DMS79 (cell line): ENCODE measurements at places on chromosomes 5 and 9.

DNA sequence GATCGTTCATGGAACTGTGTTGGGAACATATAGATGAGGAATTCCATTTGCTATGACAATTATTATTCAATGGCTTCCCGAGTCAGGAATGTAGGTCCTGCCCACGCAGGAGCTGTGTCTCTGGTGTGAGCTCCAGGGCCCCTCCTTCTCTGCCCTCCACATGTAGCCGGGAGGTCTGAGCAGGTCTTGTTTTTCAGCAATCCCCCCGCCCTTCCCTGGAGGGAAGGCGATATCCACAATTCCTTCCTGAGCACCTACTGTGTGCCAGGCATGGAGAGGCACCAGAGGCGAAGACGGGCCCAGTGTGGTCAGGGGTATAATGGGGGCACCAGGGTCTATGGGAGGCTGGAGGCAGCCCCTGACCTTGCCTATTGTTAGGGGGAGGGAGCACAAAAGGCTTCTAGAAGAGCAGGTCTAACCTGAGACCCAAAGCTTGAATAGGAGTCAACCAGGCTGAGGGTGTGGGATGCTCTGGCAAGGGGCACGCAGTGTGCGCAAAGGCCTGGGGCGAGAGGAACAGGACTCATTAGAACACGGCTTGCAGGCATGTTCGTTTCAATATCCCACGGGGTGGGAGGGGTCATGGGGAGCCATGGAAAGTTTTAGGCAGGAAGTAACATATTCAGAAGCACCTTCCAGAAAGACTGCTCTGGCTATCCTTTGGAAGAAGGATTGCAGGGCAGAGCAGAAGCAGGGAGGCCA, 154.9 kb downstream of the C9orf50 start:
- no peak for DNase-seq

GRCh38 chr5:33299621-33300208, 141.1 kb upstream of the TARS1 start:
- no peak for DNase-seq

DNA sequence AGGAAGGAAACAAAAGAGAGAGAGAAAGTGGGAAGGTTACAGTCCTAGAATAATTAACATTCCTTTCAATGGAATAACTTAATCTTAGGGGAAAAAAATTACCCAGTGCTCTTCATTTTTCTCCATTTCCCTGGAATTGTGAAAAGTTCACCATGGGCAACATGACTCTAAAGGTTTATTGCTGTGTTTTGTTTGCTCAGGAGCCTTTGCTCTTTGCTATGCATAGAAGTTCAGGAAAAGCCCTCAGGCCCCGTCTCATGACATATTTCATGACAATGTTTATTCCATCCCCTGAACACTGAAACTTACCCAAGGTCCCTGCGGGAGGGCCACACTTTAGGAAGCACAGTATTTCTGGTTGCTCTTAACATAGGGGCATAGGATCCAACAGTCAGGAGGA, 9.8 kb upstream of the CTSL start:
- no peak for DNase-seq

DNA sequence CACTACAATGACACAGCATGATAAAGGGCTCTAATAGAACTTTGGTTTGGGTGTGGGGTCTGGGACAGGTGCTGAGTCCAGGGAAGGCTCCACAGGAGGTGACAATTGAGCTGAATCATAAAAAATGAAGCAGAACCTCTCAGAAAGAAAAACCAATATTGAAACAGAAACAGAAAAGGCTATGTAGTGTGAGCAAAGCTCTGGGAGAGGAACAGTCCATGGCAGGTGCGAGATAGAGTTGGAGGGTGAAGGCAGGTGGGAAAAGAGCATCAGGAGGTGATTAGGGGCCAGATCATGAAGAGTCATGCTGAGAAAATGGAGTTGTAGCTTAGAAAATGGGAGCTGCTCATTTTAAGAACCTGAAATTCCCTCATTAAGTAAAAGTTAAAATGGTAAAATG, 164.9 kb downstream of the KCTD16 start:
- DNase-seq = no peak

GRCh38 chr9:136960212-136960937, 8.3 kb downstream of the LCN12 start:
- no peak for DNase-seq

- no peak for DNase-seq
Observed at GRCh38 chr5:43569236-43569746, 12.4 kb upstream of the PAIP1 start.

GRCh38 chr5:177607452-177608192, 7.7 kb downstream of the B4GALT7 start:
- peak; percentile 19 for DNase-seq

DNA sequence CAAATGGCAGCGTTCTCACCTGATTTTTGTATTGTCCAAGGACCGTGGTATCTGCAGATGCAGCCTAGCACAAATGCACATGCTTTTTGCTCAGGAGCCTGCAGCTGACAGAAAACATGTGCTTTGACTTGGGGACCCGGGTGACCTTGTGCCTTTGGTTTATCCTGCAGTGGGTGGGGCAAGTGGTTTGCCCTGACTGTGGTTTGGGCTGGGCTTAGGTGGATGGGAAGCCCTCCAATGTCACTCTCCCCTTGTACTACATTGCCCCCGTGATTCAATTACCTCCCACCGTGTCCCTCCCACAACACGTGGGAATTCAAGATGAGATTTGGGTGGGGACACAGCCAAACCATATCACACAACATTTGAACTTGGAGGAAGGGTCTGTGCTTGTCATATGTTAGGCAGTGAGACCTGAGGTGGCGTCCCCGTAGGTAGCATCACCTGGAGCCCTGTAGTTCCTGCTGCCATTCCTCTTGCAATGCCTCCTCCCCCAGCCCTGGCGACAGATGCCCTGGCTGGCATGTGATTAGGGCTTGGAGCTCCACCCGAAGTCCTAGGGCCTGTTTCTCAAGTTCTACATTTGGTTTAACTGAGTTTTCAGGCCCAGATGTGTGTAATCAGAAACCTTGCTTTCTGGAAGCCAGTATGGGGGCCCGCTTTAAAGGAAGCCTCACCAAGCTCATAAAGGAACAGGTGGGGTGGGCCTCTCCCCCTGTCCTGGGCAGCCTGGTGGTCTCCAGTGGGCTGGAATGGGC, 2.1 kb downstream of the ANKRD33B start:
- no peak for DNase-seq

DNA sequence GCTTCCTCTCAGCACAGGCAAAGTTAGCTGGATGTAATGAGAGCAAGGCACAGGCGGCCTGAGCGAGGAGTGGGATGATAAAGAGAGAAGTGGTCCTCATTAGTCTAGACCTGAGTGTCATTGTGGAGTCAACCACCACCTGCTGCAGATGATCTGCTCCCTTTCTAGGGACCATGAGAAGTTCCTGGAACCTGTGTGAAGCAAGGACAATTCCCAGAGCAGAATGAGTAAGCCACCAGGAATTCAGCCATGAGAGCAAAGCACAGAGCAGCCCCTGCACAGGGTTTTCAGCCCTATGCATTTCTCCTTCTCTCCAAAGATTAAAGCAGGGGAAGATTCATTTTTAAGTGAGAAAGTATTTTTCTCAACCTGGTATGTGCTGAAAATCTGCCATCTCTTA, 146.8 kb upstream of the SPEF2 start:
- DNase-seq = no peak

DNA sequence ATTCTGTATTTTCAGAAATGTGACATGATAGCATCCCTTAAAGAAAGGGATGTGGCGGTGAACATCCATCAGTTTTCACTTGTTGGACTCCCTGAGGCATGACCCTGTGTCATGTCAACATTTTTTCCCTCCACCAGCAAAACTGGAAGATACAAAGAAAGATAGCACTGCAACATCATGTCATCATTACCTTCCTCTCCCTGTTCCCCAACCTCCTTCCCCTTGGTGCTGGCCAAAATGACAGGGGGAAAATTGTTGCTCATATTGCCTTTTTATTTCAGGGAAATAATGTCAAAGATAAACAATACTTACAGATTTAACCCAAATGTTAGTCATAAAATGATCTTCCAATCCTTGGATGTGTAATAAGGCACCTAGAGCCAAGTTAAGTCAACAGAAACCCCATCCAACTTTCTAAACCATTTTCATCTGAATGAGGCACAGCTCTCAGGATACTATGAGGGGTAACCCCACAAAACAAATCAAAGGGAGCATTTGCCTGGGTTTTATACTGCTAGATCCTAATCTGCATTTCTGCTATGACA, 644.3 kb downstream of the ACTL7B start:
- DNase-seq = no peak

DNA sequence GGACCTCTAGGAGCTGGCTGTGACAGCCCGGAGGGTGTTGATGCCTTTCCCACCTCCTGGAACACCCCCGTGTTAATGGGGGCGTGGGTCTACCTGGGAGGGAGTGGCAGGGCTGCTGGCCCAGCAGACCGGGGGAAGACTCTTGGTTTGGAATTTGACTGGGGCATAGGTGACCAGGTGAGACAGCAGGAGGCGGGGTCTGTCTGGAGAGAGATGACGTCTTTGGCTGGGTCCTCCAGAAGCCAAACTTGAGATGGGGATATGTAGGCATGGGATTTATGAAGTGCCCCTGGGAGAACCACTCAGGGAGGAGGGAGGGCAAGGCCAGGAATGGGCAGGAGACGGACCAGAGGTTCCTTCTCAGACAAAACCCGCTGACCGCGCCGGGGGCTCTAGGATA, 42.6 kb downstream of the NEK6 start:
- no peak for DNase-seq

DNA sequence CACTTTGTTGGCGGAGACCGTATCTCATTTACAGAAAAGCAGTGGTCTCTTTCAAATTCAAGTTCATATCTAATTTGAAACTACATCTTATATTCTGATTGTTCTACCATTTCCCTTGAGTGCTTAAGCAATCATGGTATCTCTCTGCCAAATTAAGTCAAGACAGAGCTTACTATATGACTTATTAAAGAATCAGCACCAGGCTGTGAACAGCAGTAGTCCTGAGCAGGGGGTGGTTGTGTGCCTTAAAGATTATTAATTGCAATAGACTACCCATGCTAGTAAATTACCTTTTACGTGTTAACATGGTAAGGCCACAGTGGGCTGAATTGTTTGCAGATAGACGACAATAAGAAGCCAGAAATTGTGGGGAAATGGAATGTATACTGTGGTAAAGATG, 21.5 kb downstream of the SNCAIP start:
- no peak for DNase-seq

- no peak for DNase-seq
Observed at GRCh38 chr5:72010430-72010829, 96.8 kb upstream of the MAP1B start.

- peak; percentile 20 for DNase-seq
Observed at GRCh38 chr9:14692470-14693250, 572 bp downstream of the ZDHHC21 start.

GRCh38 chr5:142779163-142779840, 9.1 kb downstream of the ARHGAP26 start:
- no peak for DNase-seq

- no peak for DNase-seq
Observed at GRCh38 chr5:159762921-159763320, 153.4 kb upstream of the ADRA1B start.

- no peak for DNase-seq
Observed at GRCh38 chr9:103364753-103365152, 369.6 kb downstream of the CYLC2 start.

- no peak for DNase-seq
Observed at GRCh38 chr9:128123451-128124080, 4.0 kb downstream of the PTGES2 start.

DNA sequence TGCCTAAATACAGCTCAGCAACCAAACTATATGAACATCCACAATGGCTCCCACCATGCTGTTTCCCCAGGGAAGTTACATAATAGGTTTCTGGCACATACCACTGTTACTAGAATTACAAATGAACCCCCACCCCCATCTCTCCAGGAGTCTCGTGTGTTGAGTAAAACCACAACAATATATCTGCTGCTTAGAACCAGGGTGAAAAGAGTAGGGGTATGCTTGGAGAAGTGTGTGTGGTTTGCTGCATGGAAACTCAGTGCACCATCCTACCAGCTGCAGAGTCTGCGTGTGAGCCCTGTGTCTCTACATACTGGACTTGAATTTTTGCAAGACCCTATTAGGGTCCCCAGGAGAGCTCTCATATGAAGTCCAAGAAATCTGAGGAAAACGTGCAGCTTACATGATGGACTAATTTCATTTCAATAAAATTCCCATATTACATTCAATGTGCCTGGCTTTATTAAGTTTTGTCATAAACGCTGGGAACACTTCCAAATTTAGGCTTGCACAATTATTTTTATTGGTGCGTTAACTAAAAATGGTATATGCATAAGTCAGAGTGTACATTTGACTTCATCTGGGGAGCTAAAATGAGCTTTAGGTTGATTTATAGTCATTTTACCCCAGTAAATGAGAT, 104.5 kb upstream of the NFIB start:
- DNase-seq = no peak
